Spinal cord (tissue), 10 donors: ENCODE measurements at places on chromosomes 12 and 14. TPM values are rescaled to one million over a fixed set of nuclear protein-coding genes. Genes with fewer than 3 reads are reported as not detected.

DNA sequence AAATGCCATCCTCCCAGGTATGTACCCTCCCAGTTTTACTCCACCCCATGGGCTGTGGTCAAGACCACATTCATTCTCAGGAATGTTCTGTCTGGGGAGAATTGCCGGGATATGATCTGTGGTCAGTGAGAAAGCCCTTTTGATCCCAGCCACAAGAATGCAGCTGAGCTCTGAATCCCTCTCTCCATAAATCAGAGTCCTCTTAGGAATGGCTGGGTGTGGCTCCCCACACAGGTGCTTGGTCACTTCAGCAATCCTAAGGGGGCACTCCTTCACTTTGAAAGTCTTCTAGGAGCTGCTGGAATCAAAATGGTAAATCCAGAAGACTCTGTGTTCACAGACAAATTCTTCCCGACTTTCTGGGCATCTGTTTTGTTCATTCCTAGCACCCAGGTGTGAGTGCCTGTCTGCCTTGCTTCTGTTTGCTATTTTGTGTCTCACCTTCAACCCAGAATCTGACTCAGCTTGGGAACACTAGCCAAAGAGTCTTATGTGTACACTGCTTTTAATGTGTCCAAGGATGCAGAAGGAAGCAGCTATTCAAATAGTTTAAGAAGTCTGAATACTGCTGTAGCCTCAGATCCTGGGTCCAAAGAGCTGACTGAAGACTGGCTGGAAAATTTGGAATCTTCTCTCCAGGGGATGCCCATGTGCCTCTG is 144.6 kb upstream of the CDKN3 start:
- no peak overlapping the region for H3K27ac ChIP-seq
- no peak for DNase-seq
- H3K4me3 ChIP-seq: no peak overlapping the region
- H3K27me3 ChIP-seq: no peaks in the 10 kb centered on the region
- H3K4me1 ChIP-seq: no peaks in the 10 kb centered on the region

- peaks cover 9% of the 10 kb centered on the region for H3K4me1 ChIP-seq
- H3K36me3 ChIP-seq: peaks cover 13% of the 10 kb centered on the region
- peaks cover 19% of the 10 kb centered on the region for H3K27me3 ChIP-seq
- DNase-seq: no peak
- H3K4me3 ChIP-seq: no peak overlapping the region
- no peak overlapping the region for H3K27ac ChIP-seq
Measured at GRCh38 chr12:109545826-109546225, 27.5 kb downstream of the MMAB start.

The NYNRIN gene
- total RNA-seq: 37.4 TPM

The GYS2 gene
- total RNA-seq: not detected

DNA sequence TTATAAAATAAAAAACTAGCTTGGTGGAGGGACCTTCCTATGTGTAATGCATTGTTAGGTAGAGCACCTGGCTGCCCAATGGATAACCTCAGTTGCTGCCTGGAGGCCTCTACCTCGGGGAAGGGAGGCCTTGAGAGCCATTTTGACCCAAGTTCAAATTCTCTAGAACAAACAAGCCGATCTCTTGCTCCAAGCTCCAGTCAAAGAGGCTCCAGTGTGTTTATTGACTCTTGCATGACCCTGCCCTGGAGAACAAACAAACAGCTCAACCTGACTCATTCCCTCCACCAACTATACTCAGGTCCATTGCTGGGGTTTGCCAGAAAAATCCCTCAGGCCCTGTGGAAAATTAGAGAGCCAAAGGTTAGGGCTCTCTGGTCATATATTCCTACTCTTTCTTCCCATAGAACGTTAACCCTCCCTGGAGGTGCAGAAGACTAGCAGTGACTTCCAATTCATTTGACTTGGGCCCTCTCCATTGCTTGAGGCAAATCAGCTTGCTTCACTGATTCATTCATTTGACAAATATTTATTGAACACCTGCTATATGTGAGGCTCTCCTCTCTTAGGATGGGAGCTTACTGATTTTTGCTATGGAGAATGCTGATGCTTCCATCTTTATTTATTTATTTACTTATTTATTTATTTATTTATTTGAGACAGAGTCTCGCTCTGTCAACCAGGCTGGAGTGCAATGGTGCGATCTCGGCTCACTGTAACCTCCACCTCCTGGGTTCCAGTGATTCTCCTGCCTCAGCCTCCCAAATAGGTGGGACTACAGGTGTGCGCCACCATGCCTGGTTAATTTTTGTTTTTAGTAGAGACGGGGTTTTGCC is 73.7 kb upstream of the CISTR start:
- H3K36me3 ChIP-seq: no peaks in the 10 kb centered on the region
- H3K27ac ChIP-seq: no peak overlapping the region
- no peaks in the 10 kb centered on the region for H3K27me3 ChIP-seq
- H3K4me1 ChIP-seq: no peaks in the 10 kb centered on the region
- DNase-seq: no peak
- H3K4me3 ChIP-seq: no peak overlapping the region

The RFLNA gene
- total RNA-seq: 35.5 TPM

DNA sequence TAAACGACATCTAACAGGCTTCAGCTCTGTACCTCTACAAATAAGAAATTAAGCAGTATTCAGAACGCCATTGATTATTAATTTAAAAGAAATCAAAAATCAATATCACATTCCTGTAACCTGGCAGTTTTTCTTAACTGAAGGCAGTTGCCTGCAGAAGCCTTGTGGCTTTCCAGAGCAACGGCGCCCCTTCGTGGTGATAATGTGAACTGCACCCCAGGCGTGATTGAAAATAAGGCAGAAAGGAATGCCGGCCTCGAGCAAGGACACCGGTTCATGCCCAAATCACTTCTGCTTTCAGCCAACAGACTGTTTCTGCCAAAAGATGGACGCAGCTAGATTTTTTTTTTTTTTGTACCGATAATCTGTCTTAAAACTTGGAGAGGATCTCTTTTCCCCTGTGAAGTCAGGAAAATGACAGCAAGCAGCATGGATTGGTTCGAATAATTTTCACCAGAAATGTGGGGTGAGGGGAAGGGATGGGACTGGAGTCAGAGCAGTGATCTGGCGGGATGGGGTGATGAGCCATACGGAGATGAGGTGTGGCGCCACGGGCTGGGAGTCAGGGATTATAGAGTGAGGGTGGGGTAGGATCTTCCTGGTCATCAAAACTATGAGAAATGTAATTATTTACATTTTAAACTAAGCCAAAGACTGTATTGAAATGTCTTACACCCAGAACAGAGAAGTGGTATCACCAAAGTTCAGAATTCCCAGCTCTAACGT is 473.0 kb downstream of the DPF3 start:
- no peak overlapping the region for H3K4me3 ChIP-seq
- no peaks in the 10 kb centered on the region for H3K27me3 ChIP-seq
- no peaks in the 10 kb centered on the region for H3K4me1 ChIP-seq
- no peaks in the 10 kb centered on the region for H3K36me3 ChIP-seq
- no peak overlapping the region for H3K27ac ChIP-seq

The RD3L gene
- total RNA-seq: not detected

DNA sequence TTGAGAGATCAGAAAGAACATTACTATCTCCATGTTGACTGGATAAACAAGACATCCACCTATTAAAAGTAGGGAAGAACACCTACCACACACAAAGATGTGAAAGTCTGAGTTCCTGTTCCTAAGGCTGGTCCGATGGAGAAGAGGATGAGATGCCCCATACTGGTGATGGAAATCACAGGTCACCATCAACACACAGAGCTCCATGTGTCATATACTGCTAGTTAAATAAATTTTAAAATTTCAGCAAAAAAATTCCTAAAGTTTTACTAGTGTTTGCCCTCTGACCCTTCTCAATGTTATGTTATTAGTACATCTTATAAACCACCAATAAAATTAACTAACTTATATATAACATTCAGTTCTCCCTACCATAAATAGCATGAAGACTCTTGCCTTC is 59.1 kb downstream of the KCNA5 start:
- no peaks in the 10 kb centered on the region for H3K36me3 ChIP-seq
- H3K4me1 ChIP-seq: no peaks in the 10 kb centered on the region
- H3K27ac ChIP-seq: no peak overlapping the region
- no peak for DNase-seq
- no peaks in the 10 kb centered on the region for H3K27me3 ChIP-seq
- H3K4me3 ChIP-seq: no peak overlapping the region

DNA sequence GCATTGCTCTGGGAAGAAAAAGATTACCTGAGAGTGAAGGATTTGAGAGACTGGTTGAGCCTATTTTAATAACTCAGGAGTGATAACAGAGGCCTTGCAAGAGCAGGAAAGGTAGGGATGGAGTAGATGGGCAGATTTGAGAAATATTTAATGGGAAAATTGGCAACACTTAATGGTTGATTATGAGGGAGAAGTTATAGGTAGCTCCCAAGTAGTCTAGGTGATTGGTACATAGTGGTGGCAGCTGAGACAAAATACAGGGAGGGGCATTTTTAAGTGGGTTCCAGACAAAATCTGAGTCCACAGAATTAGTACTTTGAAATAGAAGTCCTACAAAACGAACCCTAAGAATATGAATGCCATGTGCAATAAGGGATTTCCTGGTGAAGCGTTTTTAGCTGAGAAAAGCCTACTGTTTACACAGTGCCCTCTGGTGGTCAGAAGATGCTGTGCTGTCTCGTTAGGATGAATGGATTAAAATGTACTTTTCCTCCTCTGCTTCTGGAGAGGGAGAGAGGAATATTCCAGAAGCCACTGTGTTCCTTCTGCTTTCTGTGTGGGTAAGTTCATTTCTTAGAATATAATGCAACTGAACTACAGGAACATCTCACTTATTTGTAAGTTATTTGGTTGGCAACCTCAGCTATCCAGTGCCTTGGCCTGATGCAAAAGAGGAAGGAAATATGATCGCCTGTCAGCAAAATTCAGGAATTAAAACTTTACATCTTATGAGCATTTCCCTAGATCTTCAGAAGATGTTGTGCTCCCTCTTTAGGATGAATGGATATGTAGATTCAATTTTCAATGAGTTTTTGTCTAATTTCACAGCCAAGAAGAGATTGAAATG is 6.5 kb downstream of the ZBTB1 start:
- H3K27ac ChIP-seq: no peak overlapping the region
- H3K36me3 ChIP-seq: no peaks in the 10 kb centered on the region
- peaks cover 4% of the 10 kb centered on the region for H3K4me1 ChIP-seq

The NFE2 gene
- 5.6 TPM for total RNA-seq

- H3K4me3 ChIP-seq: no peak overlapping the region
- H3K4me1 ChIP-seq: no peaks in the 10 kb centered on the region
- no peaks in the 10 kb centered on the region for H3K36me3 ChIP-seq
- no peaks in the 10 kb centered on the region for H3K27me3 ChIP-seq
- no peak for DNase-seq
Measured at GRCh38 chr12:43216490-43216889, 335.5 kb downstream of the ADAMTS20 start.

The PSMC1 gene
- total RNA-seq: 113 TPM

The BMAL2 gene
- total RNA-seq: 31.7 TPM

DNA sequence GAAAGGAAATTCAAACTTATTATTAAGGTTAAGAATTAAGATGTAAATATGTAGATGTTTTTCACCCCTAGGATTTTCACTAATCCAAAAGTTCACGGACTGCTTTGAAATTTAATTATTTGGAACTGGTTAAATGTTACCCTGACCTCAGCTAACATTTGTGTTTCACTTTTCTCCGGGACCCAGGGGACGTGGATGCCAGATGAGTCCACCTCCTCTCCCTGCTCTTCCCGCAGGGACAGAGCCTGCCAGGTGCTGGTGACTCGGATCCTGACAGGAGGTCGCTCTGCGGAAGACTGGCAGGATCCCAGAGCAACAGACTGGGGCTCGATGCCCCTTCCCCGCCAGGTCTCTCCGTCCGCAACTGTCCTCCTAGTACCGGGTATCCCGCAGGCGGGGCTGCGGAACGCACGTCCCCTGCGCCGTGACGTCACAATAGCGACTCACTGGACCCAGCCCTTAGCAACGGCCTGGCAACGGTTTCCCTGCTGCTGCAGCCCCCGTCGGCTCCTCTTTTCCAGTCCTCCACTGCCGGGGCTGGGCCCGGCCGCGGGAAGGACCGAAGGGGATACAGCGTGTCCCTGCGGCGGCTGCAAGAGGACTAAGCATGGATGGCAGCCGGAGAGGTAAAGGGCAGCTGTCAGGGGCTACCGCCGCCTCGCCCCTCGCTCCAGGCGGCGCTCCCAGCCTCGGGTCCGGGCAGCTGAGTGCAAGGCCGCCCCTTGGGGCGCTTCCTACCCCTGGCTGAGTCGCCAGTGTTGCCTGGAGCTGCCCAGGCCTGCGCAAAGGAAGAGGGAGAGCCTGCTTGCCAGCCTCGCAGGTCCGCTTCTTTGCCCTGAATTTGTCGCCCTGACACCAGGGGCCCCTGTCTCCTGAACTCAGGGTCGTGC is at the start of gene SPATA7:
SPATA7 (plus strand) TSS at position 446 of the 890 bp plus-strand sequence; CDS start at position 608, 162 bp downstream.
- no peaks in the 10 kb centered on the region for H3K27me3 ChIP-seq
- H3K4me3 ChIP-seq: peak within 1 kb of the TSS; percentile 96
- no peaks in the 10 kb centered on the region for H3K36me3 ChIP-seq
- DNase-seq: peak; percentile 93
- no peaks in the 10 kb centered on the region for H3K4me1 ChIP-seq
- H3K27ac ChIP-seq: peak within 1 kb of the TSS; percentile 93

- H3K4me1 ChIP-seq: no peaks in the 10 kb centered on the region
- H3K36me3 ChIP-seq: no peaks in the 10 kb centered on the region
Measured at GRCh38 chr12:65594409-65594808, 229.9 kb upstream of the HMGA2 start.

- H3K4me1 ChIP-seq: peaks cover 30% of the 10 kb centered on the region
- H3K27ac ChIP-seq: peak overlapping the region; percentile 55
- no peaks in the 10 kb centered on the region for H3K36me3 ChIP-seq
- no peak for DNase-seq
- H3K4me3 ChIP-seq: no peak overlapping the region
- no peaks in the 10 kb centered on the region for H3K27me3 ChIP-seq
Measured at GRCh38 chr14:69694730-69695281, 72.1 kb upstream of the SRSF5 start.

DNA sequence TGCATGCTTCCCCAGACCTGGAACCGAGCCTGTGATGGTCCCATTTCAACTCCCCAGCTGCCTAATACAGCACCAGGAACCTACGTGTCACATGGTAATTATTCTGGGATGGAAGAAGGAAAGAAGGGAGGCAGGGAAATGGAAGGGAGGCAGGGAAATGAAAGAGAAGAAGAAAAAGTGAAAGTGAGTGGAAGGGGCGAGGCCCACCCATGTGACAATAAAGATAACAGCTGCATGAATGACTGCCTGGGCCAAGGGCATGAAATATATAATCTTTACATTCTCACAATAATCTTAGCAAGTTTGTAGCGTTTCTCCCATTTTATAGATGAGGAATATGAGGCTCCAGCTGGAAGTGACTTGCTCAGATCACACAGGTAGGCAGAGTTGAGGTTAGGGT is 245.0 kb upstream of the PWP1 start:
- no peaks in the 10 kb centered on the region for H3K4me1 ChIP-seq
- no peak overlapping the region for H3K4me3 ChIP-seq
- H3K27me3 ChIP-seq: no peaks in the 10 kb centered on the region
- DNase-seq: no peak
- no peak overlapping the region for H3K27ac ChIP-seq

The FAM181A gene
- total RNA-seq: 3.3 TPM
